MM.1S (cell line): ENCODE measurements at places on chromosomes 2 and 18.

GRCh38 chr2:170276925-170277629 lies 99.1 kb downstream of the MYO3B start:
- DNase-seq: no peak

DNA sequence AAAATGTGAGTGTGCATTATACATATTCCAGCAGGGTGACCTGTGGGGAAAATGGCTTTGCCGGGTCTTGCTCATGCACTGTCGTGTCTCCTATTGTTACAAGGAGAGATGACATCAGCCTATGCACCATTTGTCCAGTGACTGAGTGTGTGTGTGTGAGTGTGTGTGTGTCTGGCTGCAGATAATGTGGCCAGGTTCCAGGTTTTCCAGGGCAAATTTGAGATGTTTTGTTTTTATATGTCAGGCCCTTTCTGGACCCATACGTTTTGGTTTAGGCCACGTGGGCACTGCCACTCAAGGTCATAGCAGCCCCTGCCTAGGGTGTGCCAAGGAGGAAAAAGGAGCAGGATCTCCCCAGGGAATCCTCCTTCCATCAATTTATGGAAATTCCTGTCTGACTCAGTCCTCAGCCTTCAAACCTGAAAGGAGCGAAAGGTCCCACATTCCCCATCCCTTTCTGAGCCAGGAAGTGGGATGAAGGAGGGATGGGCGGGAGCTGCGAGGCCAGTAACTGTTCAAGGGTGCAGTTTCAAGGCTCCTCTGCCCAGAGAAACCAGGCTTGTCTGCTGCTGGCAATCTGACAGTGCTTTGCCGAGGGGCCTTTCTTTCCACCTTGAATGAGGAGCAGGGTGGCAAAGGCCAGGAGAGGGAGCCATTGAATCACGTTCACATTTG lies 93.0 kb upstream of the SMAD2 start:
- DNase-seq: peak; percentile 31

DNA sequence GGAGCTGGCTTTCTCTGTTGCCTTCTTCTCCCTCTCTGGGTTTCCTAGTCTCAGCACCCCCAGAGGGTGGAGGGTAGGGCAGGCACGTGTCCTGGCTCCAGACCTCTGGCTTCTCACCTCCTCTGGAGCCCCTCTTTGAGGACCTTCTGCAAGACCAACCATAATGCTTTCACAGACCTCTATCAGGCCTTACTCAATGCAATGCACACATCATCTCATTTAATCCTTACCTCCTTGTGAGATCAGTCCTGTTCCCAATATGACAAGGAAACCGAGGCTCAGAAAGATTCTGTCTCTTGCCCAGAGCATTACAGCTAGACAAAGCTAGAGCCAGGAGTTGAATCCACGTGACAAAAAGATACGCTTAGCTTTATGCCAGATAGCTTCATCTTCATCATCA lies 8.2 kb downstream of the ATOH8 start:
- no peak for DNase-seq

DNA sequence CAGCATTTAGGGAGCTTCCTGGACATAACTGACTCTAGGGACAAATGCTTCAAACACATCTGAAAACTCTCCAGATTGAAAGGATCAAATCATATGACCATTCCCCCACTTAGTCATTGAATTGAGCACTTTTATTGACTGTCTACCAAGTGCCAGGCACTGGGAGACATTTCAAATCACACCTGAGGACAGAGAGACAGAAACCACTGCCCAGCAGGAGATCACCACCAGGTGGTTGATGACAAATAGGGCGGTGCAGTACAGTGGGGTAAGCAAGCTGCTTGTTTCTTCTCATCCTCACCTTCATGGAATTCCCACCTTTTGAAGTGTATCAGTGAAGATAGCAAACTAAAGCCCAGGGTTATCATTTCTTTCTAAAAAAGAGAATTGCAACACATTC lies 19.0 kb upstream of the CXCR4 start:
- DNase-seq: peak; percentile 58

- DNase-seq: no peak
Observed at GRCh38 chr18:6254456-6254855, 160.3 kb downstream of the L3MBTL4 start.

- peak; percentile 72 for DNase-seq
Observed at GRCh38 chr2:209960676-209961630, 41.5 kb upstream of the RPE start.

GRCh38 chr2:24571828-24572442 lies 80.9 kb downstream of the NCOA1 start:
- DNase-seq: no peak

GRCh38 chr2:108623616-108624015 lies 89.3 kb downstream of the LIMS1 start:
- no peak for DNase-seq
